Hematopoietic multipotent progenitor cell treated with erythropoietin and hydrocortisone succinate and interleukin-3 and kit ligand, for 4 days (in vitro differentiated cells): ENCODE measurements at places on chromosomes 11 and 22.

DNA sequence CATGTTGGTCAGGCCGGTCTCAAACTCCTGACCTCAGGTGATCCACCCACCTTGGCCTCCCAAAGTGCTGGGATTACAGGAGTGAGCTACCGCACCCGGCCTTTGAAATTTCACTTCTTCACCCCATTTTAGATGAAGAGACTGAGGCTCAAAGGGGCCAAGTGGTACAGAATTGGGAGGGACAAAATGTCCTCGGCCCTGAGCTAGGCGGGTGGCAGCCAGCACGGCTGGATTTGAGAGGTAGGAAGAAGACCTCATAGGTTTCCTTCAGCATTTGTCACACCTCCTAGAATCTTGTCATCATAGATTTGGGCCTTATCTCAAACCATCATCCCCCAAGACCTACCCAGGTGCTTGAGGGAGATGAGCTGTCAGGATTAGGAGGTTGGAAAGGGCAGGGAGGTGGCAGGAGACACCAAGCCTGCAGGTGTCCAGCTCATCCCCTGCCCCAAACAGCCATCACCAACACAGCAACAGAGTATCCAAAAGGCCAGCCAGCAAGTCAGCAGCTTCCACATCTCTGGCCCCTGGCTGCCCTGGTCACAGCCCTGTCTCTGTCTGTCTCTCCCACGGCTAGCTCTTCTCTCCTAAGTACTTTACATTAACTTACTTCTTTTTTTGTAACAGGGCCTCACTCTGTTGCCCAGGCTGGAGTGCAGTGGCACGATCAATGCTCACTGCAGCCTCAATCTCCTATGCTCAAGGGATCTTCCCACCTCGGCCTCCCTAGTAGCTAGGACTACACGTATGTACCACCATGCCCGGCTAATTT lies 11.2 kb upstream of the TMPRSS6 start:
- DNase-seq, result no peak

DNA sequence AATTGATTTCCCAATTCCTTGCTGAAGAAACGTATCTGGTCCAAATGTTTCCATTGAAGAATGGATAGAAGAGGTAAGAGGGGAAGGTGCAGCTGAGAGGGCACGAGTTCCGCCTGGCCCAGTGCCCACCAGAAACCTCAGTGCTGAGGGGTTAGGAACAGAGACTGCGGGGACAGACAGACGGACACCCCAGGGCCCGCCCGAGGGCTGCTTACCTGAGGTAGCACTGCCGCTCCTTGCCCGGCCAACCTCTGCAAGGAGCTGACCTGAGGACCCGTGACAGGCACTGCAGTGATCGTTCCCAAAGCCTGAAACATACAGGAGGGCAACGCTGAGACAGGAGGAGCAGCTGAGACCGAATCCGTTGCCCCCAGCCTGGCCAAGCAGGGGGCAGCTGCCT lies 89.6 kb downstream of the PHF21B start:
- DNase-seq, result no peak

- DNase-seq, result peak; percentile 84
Observed at GRCh38 chr11:75867778-75868374, 52.9 kb downstream of the UVRAG start.

DNA sequence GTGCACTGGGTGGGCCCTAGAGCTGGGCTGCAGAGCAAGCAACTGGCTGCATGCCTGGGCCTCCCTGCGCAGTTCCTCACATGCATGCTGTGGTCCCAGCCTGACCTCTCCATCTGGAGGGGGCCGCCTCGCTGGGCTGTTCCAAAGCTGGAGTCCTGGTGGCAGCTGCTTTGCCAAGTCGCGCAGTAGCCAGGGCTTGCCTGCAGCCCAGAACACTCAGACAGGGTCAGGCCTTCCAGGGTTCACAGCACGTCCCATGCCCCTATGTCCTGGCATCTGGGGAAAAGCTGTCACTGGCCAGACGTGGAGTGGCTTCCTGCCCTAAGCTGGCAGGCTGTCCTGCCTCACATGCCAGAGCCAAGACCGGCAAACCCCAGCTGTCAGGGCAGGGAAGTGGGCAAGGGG lies 16.5 kb upstream of the CDC42EP2 start:
- DNase-seq, result no peak

DNA sequence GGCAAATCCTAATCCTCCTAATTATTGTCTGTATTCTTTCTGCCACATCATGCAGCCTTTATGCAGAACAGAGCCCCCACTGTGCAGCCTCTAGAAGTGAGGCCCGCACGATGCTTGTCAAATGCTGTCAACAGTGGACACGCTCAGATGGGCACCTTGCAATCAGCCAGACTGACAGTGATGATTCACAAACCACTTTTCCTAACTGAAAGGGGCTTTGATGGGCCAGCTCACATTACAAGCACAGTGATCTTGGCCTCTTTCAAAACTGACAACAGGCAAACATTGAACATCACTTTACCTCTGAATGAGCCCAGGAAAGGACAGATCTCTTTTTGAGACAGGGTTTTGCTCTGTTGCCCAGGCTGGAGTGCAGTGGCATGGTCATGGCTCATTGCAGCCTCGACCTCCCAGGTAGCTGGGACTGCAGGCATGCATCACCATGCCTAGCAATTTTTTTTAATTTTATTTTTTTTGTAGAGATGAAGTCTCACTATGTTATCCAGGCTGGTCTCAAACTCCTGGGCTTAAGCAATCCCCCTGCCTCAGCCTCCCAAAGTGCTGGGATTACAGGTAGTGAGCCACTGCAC lies 18.0 kb upstream of the E2F8 start:
- DNase-seq, result no peak

- DNase-seq, result peak; percentile 89
Observed at GRCh38 chr11:110907629-110908028, 195.4 kb upstream of the ARHGAP20 start.

GRCh38 chr11:111531687-111532364 lies 8.7 kb upstream of the LAYN start:
- peak; percentile 56 for DNase-seq

GRCh38 chr22:42549331-42550060 lies 4.3 kb upstream of the SERHL2 start:
- DNase-seq, result no peak

GRCh38 chr11:116865696-116866095 lies 28.3 kb upstream of the APOA1 start:
- DNase-seq, result no peak

- DNase-seq, result peak; percentile 61
Observed at GRCh38 chr11:94526645-94527438, 14.6 kb downstream of the C11orf97 start.

- DNase-seq, result peak; percentile 72
Observed at GRCh38 chr11:6022956-6023355, 7.6 kb downstream of the OR56A1 start.

- no peak for DNase-seq
Observed at GRCh38 chr11:47338396-47339241, 13.9 kb downstream of the MYBPC3 start.

- peak; percentile 74 for DNase-seq
Observed at GRCh38 chr11:32088117-32088941, 2.5 kb upstream of the RCN1 start.

DNA sequence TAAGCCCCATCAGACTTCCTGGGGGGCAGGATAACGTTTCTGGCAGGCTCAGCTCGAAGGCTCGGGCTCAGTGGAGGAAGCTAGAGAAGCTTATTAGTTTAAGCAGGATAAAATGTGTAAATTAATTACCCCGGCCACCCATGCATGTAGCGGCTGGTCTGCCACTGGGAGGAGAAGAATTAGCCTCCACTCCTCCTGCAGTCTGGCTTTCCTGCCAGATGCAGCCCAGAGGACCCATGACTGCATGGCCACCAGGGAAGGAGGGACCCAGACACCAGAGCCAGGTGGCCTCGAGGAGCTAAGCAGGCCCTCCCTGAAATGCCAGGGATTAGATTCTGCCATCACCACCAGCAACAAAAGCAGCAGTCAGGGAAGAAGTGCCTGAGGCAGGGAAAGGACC lies 32.3 kb downstream of the TRIM29 start:
- no peak for DNase-seq

- DNase-seq, result no peak
Observed at GRCh38 chr11:112016765-112017376, 8.3 kb upstream of the DLAT start.

DNA sequence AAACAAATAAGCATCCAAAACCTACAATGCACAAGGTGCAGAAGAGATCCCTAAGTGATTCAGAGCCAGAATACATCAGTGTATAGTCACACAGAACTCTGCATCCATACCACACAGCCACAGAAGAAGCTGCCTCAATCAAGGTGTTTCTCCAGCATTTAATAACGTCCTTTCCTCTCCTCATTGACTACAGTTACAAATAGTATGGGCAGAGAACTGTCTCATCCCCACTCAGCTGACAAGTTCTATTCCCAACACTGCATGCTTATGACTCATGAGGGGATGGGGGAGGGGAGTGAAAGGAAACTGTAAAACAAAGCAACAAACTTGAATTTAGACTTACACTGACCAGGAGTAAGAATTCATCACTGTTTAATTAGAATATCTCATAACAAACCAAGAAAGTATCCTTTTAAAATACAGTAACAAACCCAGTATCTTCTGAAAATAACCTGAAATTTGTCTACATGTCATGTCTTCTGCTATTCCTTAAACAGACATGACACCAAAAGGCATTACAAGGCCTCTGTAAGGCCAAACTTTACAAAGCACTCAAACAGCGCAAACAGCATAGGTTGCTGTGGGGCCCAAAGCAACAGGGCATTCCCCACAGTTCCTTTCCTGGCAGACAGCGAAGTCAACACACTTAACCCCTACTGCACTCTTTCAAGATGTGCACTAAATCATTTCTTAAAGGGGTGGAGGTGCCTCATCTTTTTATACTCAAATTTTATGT lies 29.3 kb downstream of the CELF1 start:
- DNase-seq, result peak; percentile 60

DNA sequence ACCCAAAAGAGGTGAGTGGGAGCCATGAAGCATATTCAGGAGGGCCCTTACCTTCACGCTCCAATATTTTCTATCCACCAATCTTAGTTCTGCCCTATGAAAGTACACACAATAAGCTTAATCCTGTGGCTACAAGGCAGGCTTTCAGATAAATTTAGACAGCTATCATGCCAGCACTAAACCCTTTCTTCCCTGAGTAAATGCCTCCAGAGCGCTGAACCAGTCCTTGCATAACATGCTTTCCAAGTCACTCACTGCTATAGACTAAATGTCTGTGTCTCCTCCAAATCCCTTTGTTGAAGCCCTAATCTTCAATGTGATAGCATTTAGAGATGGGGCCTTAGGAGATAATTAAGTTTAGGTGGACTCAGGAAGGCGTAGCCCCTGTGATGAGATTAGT lies 50.3 kb upstream of the FIBIN start:
- DNase-seq, result no peak

GRCh38 chr22:20198557-20199319 lies 47.9 kb upstream of the CCDC188 start:
- no peak for DNase-seq

DNA sequence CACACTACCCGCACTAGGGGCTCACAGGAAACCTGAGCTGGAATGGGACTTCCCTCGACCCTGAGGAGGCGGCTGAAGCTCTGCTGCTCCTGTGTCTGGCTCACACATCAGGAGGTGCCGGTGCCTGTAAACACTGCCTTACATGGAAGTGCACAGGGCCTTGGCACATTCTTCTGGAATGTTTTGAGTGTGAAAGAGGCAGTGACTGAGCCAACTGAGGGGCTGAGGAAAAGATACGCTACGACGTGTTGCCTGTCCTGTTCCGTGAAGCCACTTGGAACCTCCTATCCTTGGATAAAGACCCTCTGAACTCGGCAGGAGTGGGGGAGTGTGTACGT lies 10.5 kb downstream of the TXN2 start:
- no peak for DNase-seq

DNA sequence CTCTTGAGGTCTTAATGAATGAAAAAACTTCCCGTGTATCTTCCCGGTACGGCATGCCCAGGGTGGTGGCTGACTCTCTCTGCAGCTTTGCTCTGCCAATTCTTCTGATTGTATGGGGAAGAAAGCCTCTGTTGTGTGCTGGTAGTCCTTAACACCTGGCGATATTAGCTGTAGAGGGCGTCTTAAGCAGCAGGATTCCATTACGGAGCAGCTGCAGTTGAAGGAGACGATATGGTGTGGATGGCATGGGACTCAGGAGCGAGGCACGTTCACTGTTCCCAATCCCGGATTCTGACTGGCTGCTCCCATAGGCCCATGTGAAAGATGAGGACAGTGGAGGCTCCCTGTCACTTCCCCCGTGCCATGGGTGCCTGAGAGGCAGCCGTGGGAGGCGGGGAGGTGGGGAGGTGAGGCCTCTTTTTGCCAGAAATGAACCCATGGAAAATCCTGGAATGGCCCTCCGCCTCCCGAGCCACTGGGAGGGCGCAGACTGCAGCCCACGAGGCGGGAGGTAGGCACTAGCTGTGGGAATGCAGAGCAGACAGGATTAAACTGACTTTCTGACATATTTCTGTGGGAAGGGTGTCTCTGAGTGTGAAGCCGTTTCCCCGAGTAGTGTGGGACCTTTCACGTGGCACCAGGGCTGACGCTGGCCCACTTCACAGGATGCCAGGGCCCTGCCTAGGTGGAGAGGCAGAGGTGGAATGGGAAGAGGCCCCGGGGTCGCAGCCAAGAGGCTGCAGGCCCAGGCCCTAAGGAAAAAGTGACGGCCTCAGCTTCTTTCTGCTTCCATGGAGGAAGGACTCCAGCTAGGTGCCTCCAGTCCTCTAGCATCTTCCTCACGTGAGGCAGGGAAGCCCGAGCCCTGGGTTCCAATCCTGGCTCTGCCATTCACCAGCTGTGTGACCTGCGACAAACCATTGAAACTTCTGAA lies 121.4 kb upstream of the CD82 start:
- no peak for DNase-seq

DNA sequence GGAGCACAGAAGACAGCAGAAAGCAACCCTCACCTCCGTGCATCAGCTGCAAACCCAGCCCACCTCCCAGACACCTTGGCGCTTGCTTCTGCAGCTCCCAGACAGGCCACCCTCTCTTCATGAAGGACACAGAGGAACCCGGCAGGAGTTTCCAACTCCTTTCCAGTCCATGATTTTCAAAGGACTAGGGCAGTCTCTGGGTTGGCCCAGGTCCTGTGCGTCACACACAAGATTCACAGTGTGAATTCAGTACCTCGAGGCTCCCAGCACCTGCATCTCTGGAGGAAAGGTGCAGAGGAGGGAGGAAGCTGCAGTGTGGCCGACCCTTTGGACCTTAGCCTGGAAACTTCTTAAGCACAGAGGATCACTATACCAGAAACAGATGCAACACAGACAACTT lies 61.0 kb upstream of the BID start:
- DNase-seq, result no peak

- DNase-seq, result no peak
Observed at GRCh38 chr11:35349897-35350296, 69.5 kb downstream of the SLC1A2 start.
